ENCODE measurements at places on chromosomes 11 and 22. TPM values are rescaled to one million over a fixed set of nuclear protein-coding genes. Genes with fewer than 3 reads are reported as not detected.

Gene UPB1
- total RNA-seq = 0.50 TPM

Gene MS4A13
- total RNA-seq = not detected

Gene OR4D5
- total RNA-seq = not detected

Gene PTH
- not detected for total RNA-seq

GRCh38 chr11:14096606-14097005, 134.1 kb downstream of the SPON1 start:
- no peak for ATAC-seq

Gene GRK3
- total RNA-seq = 7.8 TPM

DNA sequence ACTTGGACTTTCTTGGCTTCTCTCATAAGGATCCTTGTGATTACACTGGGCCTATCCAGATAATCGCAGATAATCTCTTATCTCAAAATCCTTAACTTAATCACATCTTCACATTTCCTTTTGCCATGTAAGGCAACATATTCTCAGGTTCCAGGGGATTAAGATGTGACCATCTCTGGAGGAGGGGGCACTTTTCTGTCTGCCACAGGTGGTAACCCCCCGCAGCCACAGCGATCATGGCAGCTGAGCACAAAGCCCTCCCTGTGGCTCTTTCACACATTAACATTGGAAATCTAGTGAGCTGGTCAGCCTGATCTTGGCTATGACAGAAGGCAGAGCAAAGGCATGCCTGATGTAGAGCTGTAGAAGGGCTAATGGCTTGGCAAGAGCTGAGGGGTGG, 69.1 kb upstream of the CD82 start:
- ATAC-seq = no peak

DNA sequence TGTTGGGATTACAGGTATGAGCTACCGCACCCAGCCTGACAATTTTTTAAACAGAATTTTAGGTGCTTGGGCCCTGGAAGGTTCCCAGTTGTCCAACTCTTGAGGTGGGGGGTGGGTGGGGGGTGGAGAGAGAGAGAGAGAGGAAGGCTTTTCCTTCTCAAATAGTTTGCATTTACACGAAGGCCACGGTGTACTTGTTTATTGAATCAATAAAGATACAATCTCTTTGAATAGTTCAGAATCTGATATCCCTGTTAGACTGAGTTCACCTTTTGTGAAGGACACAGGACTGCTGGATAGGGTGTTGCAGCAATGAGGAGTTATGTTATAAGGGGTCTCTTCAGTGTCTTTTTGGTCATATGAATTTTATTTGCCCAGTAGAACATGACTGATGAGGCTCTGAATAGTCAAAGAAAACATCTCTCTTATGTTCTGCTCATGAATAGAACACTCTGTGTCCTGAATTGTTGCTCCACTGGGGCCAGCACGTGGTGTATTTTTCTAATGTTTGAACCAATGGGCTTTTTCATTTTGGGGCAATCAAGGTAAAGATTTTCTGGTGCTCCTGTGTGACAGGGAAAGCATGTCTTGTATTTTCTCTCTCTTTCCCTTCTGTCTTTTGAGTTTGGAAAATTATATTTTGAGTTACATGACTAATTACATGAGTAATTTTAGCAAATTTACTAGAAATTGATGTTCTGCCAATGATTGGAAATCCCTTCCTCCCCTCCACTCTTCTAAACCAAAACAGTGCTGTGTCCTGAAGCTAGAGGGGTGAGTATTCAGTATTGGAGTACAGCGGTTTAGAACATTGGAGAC, 61.7 kb downstream of the PTPRJ start:
- no peak for ATAC-seq

- no peak for ATAC-seq
Observed at GRCh38 chr11:131884461-131885073, 514.2 kb downstream of the NTM start.

DNA sequence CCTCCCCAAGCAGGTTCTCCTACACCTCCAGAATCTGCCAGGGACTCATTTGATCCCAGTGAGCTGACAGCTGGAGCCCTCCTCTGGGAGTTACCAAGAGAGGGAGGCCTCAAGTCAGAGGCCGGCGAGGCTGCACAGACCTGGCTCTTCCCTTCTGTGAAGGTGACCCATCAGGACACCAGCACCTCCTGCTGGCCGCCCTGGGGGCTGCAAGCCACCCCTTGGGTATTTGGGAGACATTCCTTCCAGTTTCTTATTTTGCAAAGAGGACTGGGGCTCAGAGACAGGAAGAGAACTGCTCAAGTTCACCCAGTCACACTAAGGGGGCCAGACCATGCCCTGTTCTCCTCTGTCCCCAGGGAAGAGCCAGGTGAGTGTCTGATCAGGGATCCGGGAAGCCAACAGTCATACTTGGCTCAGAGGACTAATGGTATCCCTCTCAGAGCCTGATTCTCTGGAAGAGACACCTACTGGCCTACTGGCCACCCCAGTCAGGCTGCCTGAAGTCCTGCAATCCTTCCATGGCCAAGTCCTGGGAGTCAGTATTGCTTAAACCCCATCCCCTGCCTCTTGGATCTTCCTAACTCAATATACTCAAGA, 40.5 kb upstream of the RIC3 start:
- no peak for ATAC-seq

DNA sequence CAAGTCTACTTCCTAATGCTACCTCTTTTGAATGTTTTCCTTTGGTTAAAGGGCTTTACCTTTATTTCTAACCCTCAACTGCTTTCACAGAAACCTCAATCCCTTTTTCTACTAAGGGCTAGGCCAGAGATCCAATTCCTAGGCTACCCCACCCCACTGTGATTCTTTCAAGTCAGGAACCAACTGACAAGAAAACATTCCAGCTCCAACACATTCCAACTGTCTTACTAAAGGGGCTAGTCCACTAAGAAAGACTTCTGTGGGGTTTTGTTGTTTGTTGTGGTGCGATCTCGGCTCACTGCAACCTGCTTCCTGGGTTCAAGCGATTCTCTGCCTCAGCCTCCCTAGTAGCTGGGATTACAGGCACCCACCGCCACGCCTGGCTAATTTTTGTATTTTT, 151.3 kb downstream of the APOL5 start:
- ATAC-seq = no peak

Gene PRODH
- 12.3 TPM for total RNA-seq

Gene DESI1
- total RNA-seq = 18.2 TPM

Gene CELSR1
- 4.8 TPM for total RNA-seq

GRCh38 chr11:31943056-31943780, 132.1 kb upstream of the PAX6 start:
- no peak for ATAC-seq

DNA sequence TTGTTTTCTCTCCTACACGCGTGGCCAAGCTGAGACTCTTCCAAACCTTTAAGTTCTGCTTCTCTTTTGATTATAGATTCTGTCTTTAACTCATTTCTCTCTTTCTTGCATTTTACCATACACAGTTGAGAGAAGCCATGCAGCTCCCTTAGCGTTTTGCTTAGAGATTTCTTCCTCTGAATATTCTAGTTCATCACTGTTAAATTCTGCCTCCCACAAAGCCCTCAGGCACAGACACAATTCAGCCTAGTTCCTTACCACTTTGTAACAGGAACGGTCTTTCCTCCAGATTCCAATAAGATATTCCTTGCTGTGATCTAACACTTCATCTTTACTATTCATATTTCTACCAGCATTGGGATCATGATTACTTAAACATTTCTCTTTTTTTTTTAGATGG, 24.7 kb upstream of the CD81 start:
- no peak for ATAC-seq

Gene GRM5
- not detected for total RNA-seq

- ATAC-seq = peak; percentile 79
Observed at GRCh38 chr11:111429066-111429506, 50.0 kb upstream of the POU2AF1 start.

- no peak for ATAC-seq
Observed at GRCh38 chr11:75286826-75287465, 46.4 kb downstream of the TPBGL start.

Gene ANGPTL5
- not detected for total RNA-seq

Gene A4GALT
- total RNA-seq = 62.9 TPM

DNA sequence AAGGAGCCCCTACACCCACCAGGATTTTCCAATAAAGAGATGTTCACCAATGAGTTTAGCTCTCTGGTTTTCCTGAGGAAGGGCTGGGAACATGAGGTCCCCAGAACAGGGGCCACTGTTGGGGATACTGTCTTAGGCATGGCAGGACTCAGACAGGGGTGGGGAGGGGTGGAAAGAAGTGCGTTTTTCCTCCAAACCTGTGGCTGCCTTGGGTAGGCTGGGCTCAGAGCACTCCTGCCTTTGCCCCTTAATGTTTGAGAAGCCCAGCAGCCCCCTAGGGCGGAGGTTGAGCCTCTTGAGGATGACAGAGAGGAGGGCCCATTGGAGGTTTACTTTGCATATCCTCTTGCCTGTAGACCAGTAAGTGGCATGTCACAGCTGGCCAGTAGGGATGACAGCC, 10.6 kb downstream of the MTFP1 start:
- ATAC-seq = no peak

DNA sequence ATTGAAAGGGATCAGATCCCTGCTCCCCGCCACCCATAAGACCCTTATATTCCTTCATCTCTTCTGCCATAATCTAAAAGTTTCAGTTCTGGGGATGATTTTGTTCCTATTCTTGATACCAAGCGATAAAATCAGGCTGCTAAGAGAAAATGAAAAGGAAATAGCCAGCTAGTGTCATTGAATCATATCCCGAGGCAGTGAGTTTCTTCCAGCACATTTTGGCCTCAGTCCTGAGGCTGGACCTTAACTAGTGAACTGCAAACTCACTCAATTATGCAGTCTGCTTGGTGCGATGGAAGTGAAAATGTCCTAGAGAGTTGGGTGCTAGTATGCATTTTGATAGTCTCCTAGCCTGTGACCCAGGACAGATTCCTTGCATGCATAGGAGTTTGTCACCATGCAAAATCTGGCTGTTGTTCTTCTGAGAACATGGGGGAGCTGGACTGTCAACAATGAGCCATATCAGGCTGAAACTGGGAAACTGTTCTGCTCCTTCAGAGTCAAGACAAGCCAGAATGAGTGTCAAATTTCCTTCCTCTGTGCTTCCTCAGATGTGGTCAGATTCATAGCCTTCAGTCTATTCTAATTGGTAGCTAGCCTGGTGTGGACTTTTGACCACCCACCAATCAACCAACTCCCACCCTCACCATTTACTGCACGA, 102.9 kb downstream of the CCDC81 start:
- ATAC-seq = no peak

GRCh38 chr11:48033918-48034341, 53.6 kb downstream of the PTPRJ start:
- no peak for ATAC-seq

Gene ANKK1
- 0.27 TPM for total RNA-seq

DNA sequence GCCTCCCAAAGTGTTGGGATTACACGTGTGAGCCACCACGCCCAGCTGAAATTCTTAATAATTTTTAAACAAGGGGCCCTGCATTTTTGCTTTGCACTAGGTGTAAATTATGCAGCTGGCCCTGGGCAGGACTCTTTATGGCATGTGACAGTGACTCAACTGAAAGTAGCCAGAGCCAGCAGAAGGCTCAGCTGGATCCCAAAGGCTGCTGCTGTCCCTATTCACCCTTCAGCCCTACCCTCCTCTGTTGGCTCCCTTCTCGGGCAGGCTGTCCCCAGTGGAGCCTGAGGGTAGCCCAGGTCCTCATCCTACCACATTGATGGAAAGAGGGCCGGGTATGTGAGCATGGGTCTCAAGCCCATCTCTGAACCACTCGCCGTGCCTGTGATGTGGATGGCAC, 45.6 kb downstream of the CD82 start:
- ATAC-seq = peak; percentile 19

Gene TRIM51
- not detected for total RNA-seq

Gene MUC5AC
- total RNA-seq = not detected

DNA sequence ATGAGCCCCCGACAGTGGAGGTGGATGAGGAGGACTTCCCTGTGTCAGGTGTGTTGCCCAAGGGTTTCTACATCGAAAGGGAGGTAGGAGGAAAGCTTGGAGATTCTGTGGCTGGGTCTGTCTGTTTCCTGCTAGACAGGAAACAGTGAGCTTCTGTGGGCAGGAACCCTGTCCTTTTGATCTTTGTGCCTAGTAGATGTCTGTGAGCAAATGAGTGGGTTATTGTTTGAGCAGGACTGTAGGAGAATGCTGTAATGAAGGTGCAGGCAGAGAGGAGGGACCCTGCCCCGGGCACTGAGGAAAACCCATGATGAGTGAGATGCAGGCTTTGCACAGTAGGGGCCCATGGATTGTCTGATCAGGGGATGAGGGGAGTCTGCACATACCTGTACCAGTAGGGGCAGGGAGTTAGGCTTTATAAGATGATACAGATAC, 14.0 kb downstream of the USP35 start:
- ATAC-seq = no peak

DNA sequence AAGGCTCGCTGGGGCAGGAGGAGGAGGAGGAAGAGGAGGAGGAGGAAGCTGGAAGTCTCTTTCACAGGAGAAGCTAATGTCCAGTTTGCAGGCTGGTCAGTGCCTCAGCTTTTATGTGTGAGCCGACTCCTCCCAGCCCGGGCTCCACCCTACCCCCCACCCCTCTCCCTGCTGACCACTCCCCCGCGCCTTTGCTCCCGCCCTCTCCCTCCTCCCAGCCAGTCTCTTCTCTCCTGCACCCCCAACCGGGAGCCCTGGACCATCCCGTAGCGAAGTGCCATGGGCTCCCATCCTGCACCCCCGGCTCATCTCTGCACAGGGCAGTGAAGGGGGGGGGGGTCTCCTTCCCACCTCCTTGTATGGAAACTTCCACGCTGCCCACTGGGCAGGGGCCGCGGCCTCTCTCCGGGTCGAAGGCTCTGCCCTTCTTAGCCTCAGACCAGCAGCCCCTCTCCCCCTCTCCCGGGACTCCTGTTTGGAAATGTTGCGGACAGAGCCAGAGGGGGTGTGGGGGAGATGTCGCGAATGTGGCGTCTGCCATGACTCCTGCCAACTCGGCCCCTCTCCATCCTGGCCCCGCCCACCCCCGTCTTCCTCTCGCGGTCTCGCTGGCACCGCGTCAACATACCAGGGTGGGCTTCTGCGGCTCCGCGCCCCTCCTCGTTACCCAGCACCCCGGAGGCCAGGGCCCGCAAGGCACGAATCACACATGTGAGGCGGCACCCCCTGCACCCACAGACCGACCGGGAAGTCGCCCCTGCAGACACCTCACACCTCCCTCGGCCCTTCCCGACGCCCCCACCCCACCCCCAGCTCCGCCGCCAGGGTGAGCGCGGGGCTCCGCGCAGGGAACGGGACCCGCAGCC, 1.8 kb downstream of the IGF2 start:
- ATAC-seq = peak; percentile 63

Gene TLCD5
- total RNA-seq = 8.1 TPM

DNA sequence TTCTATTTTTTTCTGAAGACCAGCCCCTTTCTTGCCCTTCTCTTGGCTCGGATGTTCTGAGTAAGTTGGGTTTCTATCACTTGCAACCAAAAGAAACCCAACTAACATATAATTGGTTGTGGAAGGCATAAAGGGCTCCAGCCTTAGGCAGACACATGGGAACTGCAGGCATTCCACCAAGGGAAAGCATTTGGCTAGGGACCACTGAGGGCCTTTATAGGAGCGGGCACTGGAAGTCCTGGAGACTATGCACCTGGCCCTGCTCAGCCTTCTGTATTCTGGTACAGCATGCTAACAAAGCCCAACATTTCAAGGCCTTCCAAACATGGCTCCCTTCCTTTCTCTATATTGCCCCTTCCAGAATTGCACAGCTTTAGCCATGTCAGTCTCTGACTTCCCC, 17.6 kb upstream of the LMO1 start:
- no peak for ATAC-seq

Gene AGBL2
- total RNA-seq = not detected

Gene MS4A3
- total RNA-seq = not detected

All from gastroesophageal sphincter (tissue), 4 donors.